Spleen (tissue), 13 donors: ENCODE measurements at places on chromosomes 7 and 10. TPM values are rescaled to one million over a fixed set of nuclear protein-coding genes. Genes with fewer than 3 reads are reported as not detected.

Gene ARMC3
- not detected for polyA plus RNA-seq

Gene IL2RA
- polyA plus RNA-seq = 5.0 TPM

Gene TWIST1
- polyA plus RNA-seq = 0.33 TPM

Gene LIPK
- polyA plus RNA-seq = not detected

Gene ANKRD30A
- polyA plus RNA-seq = not detected

Gene WDR86
- polyA plus RNA-seq = 2.8 TPM

Gene ZPBP
- not detected for polyA plus RNA-seq

Gene LRGUK
- polyA plus RNA-seq = 0.26 TPM

Gene CDK1
- 4.0 TPM for polyA plus RNA-seq

Gene MCM10
- polyA plus RNA-seq = 0.99 TPM

Gene CTTNBP2
- polyA plus RNA-seq = 0.68 TPM

Gene PGAM2
- polyA plus RNA-seq = 1.6 TPM

Gene MAT1A
- polyA plus RNA-seq = not detected

Gene BTBD16
- not detected for polyA plus RNA-seq

Gene ADK
- 18.9 TPM for polyA plus RNA-seq

GRCh38 chr10:350981-351501 lies 215.8 kb downstream of the ZMYND11 start:
- peaks cover 6% of the 10 kb centered on the region for H3K36me3 ChIP-seq
- no peaks in the 10 kb centered on the region for H3K4me1 ChIP-seq
- no peaks in the 10 kb centered on the region for H3K27me3 ChIP-seq
- no peak overlapping the region for H3K27ac ChIP-seq
- peak; percentile 69 for DNase-seq
- no peak overlapping the region for H3K4me3 ChIP-seq

DNA sequence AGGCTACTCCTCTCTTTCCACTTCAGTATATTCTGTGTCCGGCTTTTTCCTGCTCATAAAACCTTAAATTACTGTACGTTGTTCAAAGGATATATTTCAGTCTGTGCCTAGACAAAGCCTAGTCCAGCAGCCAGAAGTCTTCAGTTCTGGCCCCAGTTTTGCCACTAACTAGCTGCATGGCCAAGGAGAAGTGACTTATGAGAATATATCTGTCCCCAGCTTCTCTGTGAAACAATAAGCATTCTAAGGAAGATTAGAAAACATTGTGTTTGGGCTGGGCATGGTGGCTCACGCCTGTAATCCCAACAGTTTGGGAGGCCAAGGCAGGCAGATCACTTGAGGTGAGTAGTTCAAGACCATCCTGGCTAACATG lies 105.0 kb upstream of the HDAC9 start:
- no peaks in the 10 kb centered on the region for H3K36me3 ChIP-seq
- no peak overlapping the region for H3K4me3 ChIP-seq
- no peaks in the 10 kb centered on the region for H3K27me3 ChIP-seq
- H3K27ac ChIP-seq = peak overlapping the region; percentile 16
- H3K4me1 ChIP-seq = peaks cover 46% of the 10 kb centered on the region

- no peaks in the 10 kb centered on the region for H3K27me3 ChIP-seq
- H3K4me3 ChIP-seq = no peak overlapping the region
- H3K4me1 ChIP-seq = peaks cover 7% of the 10 kb centered on the region
Observed at GRCh38 chr10:5622186-5622960, 44.0 kb downstream of the ASB13 start.

DNA sequence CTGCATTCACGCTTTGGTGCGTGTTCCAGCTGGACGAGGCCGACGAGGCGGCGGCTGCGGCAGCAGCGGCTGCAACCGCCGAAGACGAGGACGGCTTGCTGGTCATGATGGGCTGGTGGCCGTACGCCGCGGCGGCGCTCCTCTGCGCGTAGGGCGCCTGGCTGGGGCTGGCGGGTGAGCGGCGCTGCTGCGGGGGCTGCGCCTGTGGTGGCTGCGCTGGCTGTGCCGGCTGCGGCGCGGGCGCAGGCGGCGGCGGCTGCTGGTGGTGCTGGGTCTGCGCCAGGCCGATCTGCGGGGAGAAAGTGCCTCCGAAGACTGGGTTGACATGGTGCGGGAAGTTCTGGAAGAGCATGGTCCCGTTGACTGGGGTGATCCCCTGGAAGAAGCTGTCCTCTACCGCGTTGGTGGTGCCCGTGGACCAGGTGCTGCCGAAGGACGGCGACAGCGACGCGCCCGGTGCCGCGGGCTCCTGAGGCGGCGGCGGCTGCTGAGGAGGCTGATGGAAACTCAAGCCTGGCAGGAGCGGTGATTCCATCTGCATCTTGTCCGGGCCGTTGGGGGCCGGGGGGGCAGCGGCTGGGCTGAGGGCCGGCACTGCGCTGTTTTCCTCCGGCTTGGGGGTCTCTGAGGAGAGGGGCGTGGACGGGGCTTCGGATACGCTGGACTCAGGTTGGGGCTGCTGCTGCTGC lies 51.1 kb downstream of the CPEB3 start:
- DNase-seq = peak; percentile 90
- peak overlapping the region; percentile 77 for H3K4me3 ChIP-seq
- no peaks in the 10 kb centered on the region for H3K27me3 ChIP-seq
- peaks cover 46% of the 10 kb centered on the region for H3K4me1 ChIP-seq

- H3K4me1 ChIP-seq = no peaks in the 10 kb centered on the region
- no peak overlapping the region for H3K4me3 ChIP-seq
- H3K27ac ChIP-seq = no peak overlapping the region
- no peak for DNase-seq
- no peaks in the 10 kb centered on the region for H3K27me3 ChIP-seq
Observed at GRCh38 chr7:18903695-18904094, 213.7 kb downstream of the TWIST1 start.

DNA sequence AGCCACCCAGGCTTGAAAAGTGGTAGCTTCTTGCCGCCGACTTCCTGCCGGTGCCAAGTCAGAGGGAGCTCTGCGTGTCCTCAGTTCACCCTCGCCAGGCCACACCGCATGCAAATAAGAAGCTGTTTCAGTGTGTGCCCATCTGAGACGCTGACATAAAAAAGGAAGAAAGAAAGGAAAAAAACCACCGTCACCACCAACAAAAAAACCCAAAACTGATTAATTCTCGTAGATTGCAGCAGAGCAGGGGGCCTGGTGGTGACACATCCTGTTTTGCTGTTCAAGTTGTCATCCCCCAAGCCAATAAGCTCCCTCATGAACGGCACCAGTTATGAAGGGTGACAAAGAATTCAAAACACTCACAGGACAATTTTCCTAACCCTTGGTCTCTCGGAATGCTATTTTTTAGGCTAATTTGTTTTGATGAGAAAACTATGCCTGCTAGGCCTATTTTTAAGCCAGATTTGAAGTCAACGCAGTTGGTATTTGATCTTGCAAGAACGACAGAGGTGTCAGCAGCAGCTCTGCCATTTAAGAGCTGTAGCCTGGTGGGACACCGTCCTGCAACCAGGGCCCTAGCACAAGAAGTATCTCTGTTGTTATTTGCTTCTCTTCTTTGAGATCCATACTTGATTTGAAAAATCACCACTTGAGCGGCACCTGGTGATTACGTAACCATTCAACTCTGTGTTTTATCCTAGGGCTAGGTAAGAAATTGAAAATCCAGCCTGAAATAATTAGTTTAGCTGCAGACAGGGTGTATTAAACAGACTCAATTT lies 145.6 kb downstream of the PFKFB3 start:
- peaks cover 3% of the 10 kb centered on the region for H3K36me3 ChIP-seq
- H3K27me3 ChIP-seq = no peaks in the 10 kb centered on the region
- peak; percentile 92 for DNase-seq
- peaks cover 28% of the 10 kb centered on the region for H3K4me1 ChIP-seq

- no peaks in the 10 kb centered on the region for H3K4me1 ChIP-seq
- H3K27ac ChIP-seq = no peak overlapping the region
Observed at GRCh38 chr7:17520941-17521340, 222.5 kb downstream of the AHR start.

DNA sequence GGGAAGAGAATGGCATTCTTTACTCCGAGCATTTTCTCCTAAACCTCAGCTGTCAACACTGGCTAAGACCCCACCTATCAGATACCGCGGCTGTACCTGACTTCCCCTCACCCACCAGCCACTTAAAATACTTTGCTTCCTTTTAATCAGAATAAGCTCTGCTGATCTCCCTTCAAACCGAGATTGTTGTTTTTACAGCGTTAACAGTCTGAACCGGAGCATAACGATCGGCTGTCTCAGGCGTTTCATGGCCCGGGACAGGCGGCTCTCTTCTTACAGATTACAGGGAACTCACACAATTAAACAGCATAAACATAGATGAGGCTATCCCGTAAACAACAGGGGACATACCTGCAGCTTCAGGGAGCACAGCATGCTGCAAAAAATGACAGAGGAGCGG lies 174.3 kb upstream of the RNF32 start:
- no peak overlapping the region for H3K27ac ChIP-seq
- H3K36me3 ChIP-seq = no peaks in the 10 kb centered on the region
- H3K4me3 ChIP-seq = no peak overlapping the region

DNA sequence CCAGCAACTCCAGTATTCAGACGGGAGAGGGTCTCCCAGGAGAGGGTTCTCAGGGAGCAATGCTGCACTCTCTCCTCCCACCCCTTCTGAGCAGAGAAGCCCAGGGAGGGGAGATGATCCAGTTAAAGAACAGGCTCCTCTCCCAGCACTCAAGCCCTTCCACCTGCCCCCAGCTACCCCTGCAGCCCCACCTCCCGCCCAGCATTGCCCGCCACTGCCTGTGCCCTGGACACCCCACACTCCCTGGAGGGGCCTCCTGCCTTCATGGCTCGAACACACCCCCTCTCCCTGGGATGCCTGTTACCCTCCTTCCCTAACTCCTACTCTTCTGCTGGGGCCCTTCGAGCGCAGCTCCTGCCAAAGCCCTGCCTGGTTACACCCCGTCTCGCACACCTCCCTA lies 66.8 kb downstream of the ELFN1 start:
- no peak for DNase-seq
- peaks cover 8% of the 10 kb centered on the region for H3K4me1 ChIP-seq
- H3K27ac ChIP-seq = no peak overlapping the region
- H3K27me3 ChIP-seq = peaks cover 4% of the 10 kb centered on the region
- H3K36me3 ChIP-seq = no peaks in the 10 kb centered on the region

DNA sequence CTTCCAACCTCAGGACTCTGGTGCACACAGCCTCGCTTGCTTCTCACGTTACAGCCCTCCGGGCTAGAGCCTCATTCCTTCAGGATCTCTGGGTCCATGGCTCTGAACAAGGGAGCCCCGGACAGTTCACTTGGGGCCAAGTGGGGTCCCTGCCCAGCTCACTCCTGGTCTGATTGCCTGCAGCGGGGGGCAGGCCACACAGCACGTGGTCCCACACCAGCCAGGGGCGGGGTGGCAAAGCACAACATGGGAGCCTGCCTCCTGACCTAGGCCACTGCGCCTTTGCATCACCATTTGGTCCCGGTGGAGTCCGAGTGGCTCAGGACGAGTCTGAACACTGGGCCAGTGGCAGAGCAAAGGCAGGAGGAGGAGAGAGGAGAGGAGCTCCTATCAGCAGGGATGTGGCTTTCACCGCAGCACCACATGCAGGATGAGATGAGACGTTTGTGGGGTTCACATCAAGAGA lies 13.4 kb upstream of the CRYGN start:
- no peaks in the 10 kb centered on the region for H3K27me3 ChIP-seq
- no peak overlapping the region for H3K27ac ChIP-seq
- DNase-seq = peak; percentile 54

DNA sequence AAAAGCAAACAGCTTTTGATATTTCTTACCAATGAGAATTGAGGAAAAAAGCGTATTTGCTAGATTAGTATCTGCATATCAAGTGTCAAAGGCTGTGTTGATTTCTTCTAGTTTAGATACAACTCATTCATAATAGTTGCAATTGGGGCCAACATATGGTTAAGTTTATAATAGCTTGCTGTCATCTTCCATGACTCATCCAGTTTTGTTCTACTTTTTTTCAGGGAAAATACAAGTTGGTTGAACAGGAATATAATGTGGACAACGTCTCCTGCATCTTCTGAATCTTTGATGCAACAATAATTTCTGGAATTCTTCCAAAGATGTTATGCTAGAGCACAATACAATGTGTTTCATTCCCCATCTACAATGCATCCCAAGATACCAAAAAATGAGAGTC lies 182.0 kb downstream of the THSD7A start:
- no peaks in the 10 kb centered on the region for H3K36me3 ChIP-seq
- no peak overlapping the region for H3K27ac ChIP-seq
- no peaks in the 10 kb centered on the region for H3K4me1 ChIP-seq
- DNase-seq = no peak
- no peaks in the 10 kb centered on the region for H3K27me3 ChIP-seq

DNA sequence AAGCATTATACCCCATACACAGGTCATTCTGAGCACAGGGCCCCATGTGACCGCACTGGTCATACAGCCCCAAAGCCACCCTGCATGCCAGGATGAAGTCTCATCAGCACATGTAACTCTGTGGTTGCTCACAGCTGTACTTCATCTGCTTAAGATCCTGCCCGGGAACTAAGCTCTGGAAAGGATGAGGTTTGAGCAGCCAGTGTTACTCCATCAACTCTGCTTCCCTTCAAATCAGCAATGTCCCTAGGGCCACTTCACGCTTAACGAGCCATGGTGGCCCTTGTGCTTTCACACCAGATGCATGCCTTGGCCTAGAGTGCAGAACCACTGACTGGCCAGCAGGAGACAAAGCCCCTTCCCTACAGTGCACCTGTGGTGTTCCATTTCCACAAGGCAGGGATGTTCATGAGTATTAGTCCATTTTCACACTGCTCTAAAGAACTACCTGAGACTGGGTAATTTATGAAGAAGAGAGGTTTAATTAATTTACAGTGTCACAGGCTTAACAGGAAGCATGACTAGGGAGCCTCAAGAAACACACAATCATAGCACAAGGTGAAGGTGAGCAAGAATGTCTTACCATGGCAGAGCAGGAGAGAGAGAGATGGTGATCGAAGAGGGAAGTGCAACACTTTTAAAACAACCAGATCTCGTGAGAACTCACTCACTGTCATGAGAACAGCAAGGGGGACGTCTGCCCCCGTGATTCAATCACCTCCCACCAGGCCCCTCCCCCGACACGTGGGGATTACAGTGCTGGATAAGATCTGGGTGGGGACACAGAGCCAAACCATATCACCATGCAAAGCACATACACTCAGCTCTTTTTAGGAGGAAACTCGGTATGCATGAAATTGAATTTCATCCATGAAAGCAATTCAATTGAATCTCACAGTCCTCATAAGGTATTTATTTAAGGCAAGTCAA lies 149.0 kb upstream of the CDCA7L start:
- no peak overlapping the region for H3K27ac ChIP-seq
- no peaks in the 10 kb centered on the region for H3K4me1 ChIP-seq
- H3K36me3 ChIP-seq = no peaks in the 10 kb centered on the region
- no peak overlapping the region for H3K4me3 ChIP-seq
- H3K27me3 ChIP-seq = peaks cover 6% of the 10 kb centered on the region
- no peak for DNase-seq

- H3K4me1 ChIP-seq = peaks cover 21% of the 10 kb centered on the region
- H3K4me3 ChIP-seq = no peak overlapping the region
- DNase-seq = no peak
- no peaks in the 10 kb centered on the region for H3K27me3 ChIP-seq
- no peak overlapping the region for H3K27ac ChIP-seq
Observed at GRCh38 chr10:5655121-5655520, 11.3 kb downstream of the ASB13 start.

DNA sequence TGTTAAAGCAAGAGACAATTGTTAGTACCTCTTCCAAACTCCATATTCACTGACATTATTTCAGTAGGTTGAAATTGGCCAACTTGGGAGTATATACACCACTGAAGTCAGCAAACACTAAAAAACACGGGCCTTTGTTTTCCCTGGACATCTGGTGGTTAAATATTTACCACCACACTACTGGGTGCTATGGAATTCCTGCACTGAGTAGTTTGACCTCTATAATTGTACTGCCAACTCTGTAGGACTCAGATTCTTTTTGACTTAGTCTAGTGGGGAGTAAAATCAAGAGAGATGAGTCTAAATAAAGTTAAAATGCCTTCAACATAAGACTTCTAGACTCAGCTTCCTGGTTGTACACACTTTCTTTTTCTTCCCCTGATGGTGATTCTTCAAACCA lies 41.3 kb upstream of the TES start:
- no peak for DNase-seq
- peaks cover 13% of the 10 kb centered on the region for H3K4me1 ChIP-seq
- H3K36me3 ChIP-seq = no peaks in the 10 kb centered on the region
- H3K4me3 ChIP-seq = no peak overlapping the region
- no peak overlapping the region for H3K27ac ChIP-seq
